ENCODE measurements at places on chromosomes 7 and 10.

- no peak for DNase-seq
Observed at GRCh38 chr10:3225561-3225960, 53.0 kb upstream of the PITRM1 start.

- no peak for DNase-seq
Observed at GRCh38 chr7:131826960-131827359, 270.5 kb upstream of the PODXL start.

DNA sequence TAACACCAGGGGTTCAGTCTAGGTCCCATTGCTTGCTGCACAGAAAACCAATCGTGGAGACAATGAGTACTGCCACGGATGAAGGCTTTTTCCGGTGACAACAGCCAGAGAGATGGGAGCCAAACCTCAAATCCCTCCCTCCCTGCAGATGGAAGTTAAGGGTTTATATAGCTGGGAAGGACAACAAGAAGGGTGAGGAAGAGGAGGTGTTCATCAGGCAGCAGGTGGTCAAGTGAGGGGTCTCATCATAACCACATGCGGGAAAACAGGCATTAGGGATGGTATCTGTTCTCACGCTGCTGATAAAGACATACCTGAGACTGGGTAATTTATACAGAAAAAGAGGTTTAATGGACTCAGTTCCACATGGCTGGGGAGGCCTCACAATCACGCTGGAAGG, 91.3 kb downstream of the MKX start:
- DNase-seq = no peak

GRCh38 chr7:68892236-68892635, 706.0 kb upstream of the AUTS2 start:
- DNase-seq = no peak

DNA sequence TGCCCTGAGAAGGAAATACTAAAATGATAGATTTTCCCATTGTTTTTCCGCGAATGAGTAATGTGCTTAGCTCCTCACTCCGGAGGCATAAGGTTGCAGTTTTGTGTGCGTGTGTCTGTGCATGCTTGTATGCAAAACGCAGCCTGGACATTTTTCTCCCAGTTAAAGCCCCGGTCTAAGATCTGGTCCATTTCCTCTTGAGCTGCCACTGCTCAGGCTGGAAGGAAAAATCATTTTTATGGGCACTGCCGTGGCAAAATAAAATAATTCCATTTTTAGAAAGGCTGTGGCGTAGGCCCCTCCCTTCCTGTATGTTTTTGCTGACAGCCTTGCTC, 260.6 kb downstream of the WDR37 start:
- no peak for DNase-seq

DNA sequence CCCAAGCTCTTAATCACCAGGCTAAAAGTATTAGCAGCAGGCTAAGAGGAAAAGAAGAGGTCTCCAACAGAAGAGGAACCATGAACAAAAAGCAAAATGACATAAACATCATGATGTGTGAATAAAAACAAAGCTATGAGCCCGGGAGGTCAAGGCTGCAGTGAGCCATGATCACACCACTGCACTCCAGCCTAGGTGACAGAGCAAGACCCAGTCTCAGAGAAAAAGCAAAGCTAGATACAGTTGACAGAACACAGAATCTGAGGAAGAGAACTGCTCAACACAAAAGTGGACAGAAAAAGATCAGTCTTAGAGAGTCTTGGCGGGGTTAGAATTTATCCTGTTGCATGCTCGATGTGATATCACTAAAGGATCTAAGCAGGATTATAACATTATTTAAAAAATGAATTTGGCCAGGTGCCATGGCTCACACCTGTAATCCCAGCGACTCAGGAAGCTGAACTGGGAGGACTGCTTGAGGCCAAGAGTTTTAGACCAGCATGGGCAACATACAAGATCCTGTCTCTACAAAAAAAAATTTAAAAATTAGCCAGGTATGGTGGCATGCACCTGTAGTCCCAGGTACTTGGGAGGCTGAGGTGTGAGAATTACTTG, 37.5 kb downstream of the NT5C2 start:
- no peak for DNase-seq

GRCh38 chr7:27143950-27144780, 684 bp upstream of the HOXA5 start:
- DNase-seq = no peak

DNA sequence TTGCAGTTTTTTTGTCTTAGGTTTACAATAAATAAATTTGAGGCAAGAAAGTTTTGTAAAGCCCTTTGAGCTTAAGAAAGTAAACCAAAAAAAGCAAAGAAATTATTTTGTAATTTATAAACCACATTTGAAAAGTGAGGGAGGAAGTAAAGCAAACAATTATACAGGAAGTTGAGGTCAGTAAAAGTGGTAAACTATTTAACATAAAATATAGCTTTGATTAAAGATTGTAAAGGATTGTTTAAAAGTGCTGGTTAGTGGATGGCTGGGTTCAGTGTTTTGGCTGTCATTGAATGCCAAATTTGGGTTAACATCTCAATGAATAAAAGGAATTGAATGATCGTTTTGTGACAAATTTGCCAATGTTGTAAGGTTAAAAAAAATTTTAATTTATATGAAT, 9.9 kb downstream of the SOSTDC1 start:
- DNase-seq = no peak

DNA sequence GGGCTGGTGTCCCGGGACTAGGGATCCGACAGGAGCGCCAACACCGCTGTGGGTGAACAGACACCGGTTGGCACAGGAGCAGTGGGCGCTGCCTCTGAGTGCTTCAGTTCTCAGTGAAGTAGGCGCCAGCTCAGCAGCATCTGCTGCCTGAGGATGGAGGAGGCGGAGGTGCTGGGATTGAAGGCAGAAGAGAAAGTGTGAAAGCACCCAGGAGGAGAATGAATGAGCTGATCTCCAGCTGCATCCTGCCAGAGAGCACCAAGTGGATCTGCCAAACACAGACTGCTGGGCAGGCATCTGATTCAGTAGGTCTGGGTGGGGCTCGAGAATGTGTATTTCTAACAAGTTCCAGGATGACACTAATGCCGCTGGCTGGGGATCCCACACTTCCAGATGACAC, 74.5 kb downstream of the LANCL2 start:
- no peak for DNase-seq

DNA sequence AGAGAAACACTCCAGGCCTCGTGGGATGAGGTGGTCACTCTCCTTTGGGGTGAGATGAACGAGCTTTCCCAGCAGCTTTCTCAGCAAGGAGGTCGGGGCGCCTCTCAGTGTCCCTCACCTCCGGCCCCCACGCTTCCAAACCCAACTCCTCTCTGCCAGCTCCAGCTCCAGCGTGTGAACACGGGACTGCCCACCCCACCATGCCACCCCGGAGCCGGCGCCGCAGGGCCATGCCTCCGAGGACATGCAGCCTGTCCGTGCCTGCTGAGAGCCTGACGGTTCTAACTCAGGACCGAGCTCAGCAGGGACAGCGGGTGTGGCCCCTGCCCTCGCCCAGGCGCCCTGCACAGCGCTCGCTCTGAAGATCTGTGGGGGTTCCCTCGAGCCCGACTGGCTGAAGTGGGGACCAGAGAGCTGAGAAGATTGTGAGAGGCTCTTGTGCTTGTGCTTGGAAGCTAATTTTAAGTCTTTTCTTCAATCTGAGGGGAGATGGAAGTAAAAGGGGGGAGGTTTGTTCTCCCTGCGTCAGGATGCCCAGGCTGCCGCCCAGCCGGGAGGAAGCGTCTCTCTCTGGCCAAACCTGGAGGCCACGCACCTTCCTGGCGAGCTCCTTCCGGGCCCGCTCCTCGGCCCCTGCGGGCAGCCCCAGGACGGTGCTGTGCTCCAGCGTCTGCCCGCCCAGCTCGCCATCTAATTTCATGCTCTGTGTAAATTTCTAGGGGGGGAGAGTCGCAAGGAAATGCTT, 5.1 kb upstream of the ADAM8 start:
- DNase-seq = no peak

DNA sequence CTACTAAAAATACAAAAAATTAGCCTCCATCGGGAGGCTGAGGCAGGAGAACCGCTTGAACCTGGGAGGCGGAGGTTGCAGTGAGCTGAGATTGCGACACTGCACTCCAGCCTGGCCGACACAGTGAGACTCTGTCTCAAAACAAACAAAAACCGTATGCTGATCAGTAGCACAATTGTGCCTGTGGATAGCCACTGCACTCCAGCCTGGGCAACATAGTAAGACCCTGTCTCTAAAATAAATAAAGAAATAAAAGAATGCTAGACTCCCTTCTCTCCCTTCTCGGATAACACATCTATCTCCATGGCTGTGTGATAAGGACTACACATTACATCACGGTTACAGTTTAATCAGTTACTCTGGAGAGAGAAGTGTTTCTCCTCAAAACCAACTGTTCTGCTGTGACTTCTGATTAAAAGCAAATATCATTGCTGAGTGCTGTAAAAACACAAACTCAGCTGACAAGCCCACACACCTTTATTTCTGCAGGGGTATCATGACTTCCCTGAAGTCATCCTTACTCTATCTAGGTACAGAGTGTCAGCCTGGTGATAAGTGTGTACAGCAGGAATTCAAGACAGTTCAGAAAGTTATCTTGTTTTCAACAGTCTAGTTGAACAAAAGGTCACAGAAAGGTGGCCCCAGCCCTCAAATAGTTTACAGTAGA, 5.3 kb upstream of the ARHGAP19 start:
- DNase-seq = no peak

- no peak for DNase-seq
Observed at GRCh38 chr7:128141683-128142195, 99.3 kb upstream of the LEP start.

- no peak for DNase-seq
Observed at GRCh38 chr7:94330269-94331020, 64.2 kb upstream of the COL1A2 start.

DNA sequence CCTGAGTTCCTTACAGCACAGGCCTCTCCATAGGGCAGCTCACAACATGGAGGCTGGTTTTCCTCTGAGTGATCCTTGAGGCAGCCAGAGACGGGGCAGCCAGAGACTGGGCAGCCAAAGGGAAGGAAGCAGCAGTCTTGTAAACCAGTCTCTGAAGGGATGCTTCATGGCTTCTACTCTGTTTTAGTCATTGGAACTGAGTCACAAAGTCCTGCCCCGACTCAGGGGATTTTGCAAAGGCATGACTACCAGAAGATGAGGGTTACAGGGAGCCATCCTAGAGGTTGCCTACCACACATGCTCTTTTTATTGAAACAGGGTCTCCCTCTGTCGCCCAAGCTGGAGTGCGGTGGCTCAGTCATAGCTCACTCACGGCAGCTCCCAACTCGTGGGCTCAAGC, 44.4 kb upstream of the COMMD3 start:
- no peak for DNase-seq

Data from epithelial cell of prostate (primary cell).